ENCODE measurements at places on chromosomes 1 and 21.

DNA sequence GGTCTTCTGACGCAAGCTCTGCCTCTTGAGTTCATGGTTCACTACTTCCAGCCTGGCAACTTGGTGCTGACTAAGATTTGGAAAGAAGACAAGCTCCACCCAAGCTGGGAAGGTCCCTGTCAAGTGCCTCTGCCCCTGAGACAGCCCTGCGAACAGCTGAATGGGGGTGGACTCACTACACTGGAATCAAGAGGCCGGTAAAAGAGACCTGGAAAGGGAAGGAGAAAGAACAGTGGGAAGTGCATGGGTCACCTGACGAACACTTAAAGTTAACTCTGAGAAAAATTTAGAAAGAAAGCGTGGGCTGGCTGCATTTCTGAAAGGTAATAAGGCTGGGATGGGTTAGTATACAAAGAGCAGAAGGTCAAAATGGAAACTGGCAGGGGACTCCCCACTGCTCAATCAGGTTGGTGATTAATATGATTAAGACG lies 26.1 kb upstream of the ZNF496 start:
- no peak for DNase-seq

DNA sequence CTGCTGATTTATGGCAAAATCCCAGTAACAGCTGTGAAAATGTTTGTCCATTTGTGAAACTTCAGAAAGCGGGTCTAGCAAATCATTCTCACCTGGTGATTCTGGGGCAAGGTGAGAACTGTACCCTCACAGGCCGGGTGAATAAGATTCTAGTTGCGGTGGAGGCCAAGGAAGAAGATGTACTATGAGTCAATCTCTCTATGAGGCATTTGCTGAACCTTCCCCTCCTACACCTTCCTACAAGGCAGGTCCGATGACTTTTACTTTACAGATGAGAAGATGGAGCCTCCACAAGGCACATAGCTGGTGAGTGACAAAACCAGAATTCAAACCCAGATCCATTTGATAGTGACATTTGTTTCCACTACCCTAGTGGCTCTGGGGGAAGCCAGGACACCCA lies 72.7 kb downstream of the BACH1 start:
- DNase-seq: no peak

GRCh38 chr1:94773296-94773809 lies 46.8 kb upstream of the SLC44A3 start:
- DNase-seq: no peak

- no peak for DNase-seq
Measured at GRCh38 chr1:166200743-166201142, 33.9 kb upstream of the FAM78B start.

GRCh38 chr1:246355411-246356230 lies 151.5 kb downstream of the SMYD3 start:
- DNase-seq: no peak

DNA sequence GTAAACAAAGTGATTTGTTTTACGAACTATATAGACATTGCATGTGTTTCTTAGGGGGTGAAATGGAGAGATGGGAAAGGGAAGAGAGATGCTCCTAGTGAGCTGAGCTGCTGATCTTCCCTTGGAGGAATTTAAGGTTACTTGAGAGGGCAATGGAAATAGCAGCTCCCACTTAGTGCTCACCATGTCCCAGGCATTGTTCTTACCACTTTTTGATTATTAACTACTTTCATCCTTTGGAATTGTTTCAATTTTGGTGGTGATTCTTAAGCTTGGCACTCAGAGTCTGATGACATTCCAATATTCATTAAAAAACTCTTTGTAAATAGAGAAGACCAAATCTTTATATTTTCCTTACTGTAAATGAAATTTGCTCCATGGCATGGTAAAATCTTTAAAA lies 124.9 kb downstream of the ITSN1 start:
- no peak for DNase-seq

Measured in fibroblast of the conjunctiva (primary cell).